Renal cortical epithelial cell (primary cell): ENCODE measurements at places on chromosomes 5 and 9. TPM values are rescaled to one million over a fixed set of nuclear protein-coding genes. Genes with fewer than 3 reads are reported as not detected.

NIM1K gene
- total RNA-seq, result 0.80 TPM in 1 of 2 replicates, not detected in the other

HSDL2 gene
- 33.3 and 64.2 TPM in 2 replicates for total RNA-seq

SPATA31A3 gene
- not detected in 2 replicates for total RNA-seq

DNA sequence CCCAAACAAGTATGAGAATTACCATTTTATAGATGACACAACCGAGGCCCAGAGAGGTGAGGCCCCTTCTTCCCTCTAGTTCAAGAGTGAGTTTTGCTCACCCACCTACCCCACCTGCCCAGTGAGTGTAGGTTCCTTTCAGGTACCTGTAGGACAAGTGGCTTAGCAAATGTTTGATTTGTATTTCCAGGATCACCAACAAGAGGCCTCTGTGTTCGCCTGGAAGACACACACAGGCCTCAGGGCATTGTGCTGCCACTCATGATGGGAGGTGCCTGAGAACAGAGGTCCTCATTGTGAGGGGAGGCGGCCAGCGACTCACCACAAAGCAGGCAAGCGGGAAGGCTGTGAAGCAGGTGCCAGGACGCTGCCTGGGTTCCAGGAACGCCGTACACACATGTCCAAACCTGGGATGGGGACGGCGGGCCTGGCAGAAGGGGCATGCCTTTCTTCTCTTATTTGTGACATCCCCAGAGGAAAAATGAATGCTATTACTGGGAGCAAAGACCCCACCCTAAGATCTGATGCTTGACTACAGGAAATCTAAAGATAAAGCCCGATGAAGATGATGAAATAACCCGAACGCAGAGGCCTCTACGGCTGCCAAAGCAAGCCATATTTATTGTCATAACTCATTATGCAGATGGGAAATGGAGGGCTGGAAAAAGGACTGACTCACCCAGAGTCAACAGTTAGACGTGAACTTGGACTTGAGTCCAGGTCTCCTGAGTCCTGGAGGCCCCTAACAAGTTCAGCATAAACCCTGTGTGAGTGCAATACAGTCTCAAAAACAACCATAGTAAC, 60.2 kb upstream of the SLC25A51 start:
- peak; percentile 88 for DNase-seq

DNA sequence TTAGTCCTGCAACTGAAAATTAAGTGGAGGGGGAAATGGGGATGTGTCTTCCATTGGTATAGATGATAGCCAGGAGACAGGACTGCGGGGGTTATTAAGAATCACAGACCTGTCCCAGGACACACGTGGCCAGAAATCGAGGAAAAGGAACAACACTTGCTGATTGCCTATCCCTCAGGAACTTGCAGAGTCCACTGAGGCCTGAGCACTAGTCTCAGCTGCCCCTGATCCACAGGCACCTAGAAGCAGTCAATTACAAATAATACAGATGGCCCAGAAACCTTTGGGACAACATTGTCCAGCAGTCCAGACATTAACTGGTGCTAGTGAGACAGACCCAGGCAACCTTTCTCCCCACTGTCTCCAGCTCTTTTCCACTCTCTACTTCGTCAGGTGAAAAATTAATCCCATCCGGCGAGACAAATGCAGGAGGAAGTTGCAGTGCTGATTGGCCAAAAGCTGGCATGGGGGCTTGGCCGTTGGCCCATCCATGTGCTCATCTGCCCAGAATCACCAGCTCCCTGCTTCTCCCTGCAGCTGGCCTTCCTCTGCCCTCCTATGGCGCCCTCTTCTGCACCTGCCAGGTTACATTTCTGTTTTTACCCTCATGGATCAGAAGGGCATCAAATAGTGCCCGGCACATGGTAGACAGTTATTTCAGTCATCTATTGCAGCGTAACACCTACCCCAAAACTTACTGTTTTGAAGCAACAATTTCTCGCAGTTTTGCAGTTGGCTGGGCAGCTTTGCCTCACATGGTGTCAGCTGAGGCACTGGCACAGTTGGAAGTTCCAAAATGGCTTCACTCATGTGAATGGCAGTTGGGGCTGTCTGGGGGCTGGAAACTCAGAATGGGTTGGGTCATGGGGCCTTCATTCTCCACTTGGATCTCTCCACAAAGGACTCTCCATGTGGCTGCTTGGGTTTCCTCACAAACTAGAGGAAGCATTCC, 3.6 kb upstream of the B4GALT1 start:
- peak; percentile 67 for DNase-seq

DNA sequence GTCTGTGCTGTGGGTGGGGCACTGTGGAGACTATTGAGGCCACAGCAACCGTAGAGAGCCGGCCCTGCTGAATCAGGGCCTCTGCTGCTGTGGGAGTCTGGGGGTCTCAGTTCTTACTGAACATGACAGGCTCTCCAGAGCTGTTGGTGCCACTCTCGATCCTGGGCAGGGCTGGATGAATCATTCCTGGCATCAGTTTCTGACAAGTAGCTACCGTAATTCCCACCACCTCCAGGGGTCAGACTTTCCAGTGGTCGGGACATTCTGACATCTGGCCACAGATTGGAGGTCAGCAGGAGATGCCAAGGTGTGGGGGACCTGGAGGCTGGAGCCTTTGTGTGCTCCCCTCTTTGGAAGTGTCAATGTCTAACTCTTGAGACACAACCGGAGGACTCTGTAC, 188.4 kb downstream of the IRX2 start:
- no peak for DNase-seq

DNA sequence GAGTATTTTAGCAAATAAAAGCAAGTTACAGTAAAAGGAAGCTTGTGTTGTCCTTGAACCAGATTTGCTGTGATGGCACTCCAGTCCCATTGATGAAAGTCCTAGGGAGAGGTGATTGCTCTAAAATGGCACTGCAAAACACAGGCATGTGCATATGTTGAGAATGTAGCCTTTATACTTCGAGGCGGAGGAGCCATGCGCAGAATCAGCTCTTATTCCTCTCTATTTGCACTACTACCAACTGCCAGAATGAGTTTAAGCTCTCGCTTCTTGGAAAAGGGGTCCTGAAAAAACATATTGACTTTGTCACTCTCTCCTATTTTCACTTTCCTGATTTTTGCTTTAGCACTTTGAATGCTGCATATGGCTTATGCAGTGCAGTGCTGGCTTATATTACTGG, 278.0 kb upstream of the KLF9 start:
- DNase-seq, result no peak

GRCh38 chr9:99189887-99190596, 31.7 kb downstream of the ALG2 start:
- DNase-seq, result no peak

DNA sequence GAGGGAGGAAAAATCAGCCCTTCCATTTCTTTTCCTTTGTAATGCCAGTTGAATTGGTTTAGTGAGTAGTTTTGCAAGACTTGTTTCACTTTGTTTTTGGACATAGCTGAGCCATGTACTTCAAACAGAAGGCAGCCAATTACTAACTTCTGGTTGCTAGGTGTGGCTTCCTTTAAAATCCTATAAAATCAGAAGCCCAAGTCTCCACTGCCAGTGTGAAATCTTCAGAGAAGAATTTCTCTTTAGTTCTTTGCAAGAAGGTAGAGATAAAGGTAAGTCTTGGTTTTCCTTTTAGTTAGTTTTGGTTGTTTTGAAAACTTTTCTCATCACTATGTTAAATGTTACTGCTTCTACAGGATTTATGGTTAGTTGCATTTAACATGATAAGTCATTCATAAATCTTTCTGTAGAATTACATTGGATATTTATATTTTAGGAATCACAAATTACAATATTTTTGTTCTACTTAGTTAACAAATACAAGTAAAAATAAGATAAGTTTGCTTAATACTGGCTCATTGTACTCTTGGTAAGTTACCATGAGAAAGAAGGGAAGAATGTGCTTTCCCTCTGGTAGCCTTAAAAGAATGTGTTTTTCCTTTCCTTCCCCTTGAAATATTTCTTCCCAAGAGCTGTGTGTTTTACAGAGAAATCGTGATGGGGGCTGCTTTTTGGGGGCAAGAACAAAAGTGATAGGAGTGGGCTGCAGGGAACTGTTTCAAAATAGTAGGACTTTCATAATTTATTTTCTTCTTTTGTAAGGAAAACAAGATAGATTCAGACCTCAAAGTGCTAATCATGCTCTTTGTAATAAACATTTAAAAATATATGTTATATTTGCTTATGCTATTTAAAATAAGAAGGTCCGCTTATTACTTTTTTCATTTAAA, at the start of gene ANXA1:
Gene ANXA1 (plus strand): TSS at position 213 of the 890 bp plus-strand sequence. CDS start 6,671 bp downstream, outside the sequence.
- DNase-seq, result peak; percentile 96
